Stimulated activated CD4-positive, alpha-beta T cell treated with anti-CD3 and anti-CD28 coated beads, Interleukin-1b, Interleukin-23, amount 100 ng/mL, for 24 hours (primary cell): ENCODE measurements at places on chromosomes 4 and X.

DNA sequence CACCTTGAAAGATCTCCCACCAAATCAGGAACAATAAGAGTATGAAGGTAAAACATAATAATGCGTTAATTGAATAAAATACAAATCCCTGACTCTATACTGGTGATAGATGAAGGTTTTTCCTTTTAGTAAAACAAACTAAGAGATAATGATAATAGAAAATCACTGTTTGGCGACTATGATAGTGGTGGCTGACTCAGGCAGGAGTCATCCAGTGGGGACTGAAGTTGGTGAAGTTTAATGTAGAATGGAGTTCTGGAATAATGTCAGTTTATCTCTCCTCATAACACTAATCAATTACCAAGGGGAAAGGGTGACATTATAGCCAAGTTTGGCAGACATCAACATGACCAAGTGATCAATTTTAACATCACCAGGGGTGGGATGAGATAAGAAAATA lies 21.3 kb downstream of the ABCG2 start:
- DNase-seq: no peak

GRCh38 chr4:138537731-138538490 lies 295.8 kb upstream of the SLC7A11 start:
- DNase-seq: no peak

GRCh38 chr4:43066415-43066814 lies 173.9 kb downstream of the GRXCR1 start:
- DNase-seq: no peak

DNA sequence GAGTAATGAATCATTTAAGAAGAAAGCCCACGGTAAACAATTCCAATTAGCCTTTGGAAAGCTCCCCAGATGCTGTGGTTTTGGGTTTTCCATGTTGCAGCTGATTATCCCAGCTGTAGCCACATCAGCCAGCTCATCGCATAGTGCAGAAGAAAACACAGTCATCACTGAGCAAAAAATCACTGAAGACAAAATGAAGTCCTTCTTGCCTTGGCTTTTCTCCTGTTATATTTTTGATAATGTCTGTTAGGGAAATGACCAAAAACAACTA lies 193.0 kb upstream of the C1QTNF7 start:
- DNase-seq: no peak

GRCh38 chr4:77582711-77583110 lies 22.9 kb upstream of the CXCL13 start:
- DNase-seq: no peak

- DNase-seq: no peak
These were observed 136.4 kb upstream of the GUCY1A1 start for GRCh38 chr4:155530290-155530689.

DNA sequence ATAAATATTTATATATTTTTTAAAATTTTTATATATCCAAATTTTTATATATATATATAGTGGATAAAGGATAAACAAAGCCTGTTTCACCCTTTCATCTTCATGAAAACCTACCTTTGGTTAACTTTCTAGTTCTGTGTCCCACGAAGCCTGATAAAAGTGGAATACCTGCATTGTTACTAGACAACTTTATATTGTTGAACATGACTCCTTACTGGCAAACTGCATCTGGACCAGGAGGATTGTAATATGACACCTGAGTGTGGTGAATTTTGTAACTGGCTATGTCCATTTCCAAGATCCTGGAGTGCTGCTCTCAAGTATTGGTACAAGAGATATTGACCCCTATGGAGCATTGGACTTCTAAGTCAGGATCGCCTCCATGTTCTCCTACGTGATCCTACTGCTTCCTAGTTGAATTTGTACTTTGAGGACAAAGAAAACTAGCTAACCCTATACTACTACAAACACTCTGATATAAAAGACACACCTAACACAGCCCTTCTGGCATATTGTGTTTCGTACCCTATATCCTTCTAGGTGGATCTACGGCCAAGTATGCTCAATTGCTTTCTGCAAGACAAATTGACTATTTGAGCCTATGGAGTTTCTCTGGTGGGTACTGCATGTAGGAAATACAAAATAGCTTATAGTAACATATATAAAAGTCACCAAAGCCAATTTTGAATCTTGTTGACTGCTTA lies 61.3 kb upstream of the PRRG1 start:
- DNase-seq: no peak

GRCh38 chr4:92825256-92825655 lies 521.5 kb downstream of the GRID2 start:
- DNase-seq: no peak

DNA sequence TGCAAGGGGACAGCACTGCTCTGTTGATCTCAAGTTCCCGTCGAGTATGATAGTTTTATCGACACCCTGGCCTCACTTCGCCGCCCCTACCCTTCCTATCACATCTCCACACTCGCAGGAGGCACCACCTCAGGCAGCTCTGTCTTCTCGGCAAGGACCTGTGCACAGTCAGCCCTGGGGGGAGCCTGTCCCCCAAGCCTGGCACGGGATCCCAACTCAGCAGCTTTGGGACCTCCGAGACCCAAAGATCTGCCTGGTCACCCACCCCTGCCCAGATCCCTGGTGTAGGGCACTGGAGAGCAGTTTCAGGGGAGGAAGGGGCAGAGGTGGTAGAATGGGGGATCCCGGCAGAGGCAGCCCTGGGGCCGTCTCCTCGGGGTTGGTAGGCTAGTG lies 18.0 kb upstream of the UBA1 start:
- no peak for DNase-seq

GRCh38 chr4:121299367-121299766 lies 81.5 kb downstream of the QRFPR start:
- DNase-seq: no peak

DNA sequence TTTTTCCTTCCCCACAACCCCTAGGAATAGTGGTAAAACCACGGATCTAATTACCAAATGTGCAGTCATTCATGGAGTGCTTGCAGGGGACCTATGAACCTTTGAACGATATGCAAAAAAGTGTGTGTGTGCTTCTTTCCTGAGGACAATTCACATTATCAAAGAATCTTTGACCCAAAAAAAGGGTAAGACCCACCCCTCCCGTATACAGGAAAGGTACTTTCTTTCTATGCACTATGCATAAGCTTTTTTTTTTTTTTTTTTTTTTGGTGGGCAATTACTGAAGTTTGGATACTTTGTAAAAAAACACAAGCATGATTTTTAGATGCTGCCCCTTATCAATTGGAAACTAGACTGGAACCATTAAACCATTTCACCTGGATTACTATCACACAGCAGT lies 31.4 kb downstream of the SPRY1 start:
- DNase-seq: no peak

GRCh38 chr4:73964862-73965611 lies 16.8 kb downstream of the PF4 start:
- no peak for DNase-seq

- DNase-seq: no peak
These were observed 68.9 kb downstream of the PCDH19 start for GRCh38 chrX:100341142-100341510.

DNA sequence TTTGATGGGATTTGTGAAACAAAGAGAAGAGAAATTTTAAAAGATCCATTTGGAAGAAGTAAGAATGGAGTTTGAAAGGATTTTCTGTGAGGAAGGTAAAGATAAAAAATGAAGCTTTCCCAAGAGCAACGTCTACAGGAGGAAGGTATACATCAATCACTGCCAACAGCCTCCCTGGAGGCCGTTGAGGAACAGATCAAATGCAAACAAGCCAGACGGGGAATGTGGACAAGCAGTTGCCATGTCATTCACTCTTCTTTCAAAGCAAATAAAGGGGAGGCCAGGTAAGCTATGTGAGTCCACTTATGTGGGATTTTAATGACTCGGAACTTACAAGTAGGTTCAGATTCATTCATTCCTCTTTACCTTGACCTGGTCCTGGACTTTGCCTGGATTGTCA lies 1020.5 kb upstream of the AGA start:
- DNase-seq: no peak

DNA sequence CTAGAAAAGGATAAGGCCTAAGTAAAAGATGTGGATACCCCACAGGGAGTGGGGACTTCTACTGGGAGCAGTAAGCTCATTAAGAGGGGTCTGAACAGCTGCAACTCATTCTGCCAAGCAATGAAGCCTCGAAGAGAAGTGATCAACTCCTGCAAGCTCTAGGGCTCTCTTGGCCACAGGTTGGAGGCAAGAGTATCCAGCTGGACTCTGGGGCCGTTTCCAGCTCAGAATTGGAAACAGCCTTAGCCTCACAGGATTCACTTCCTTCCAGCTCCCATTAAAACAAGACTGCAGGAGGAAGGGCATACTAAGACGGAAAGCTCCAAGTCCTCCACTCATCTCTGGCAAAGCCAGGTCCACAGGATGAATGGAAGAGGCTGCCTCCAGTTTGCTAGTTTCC lies 126.3 kb downstream of the ATG4A start:
- DNase-seq: no peak

- no peak for DNase-seq
These were observed 259.6 kb downstream of the UNC5C start for GRCh38 chr4:95289028-95289634.

DNA sequence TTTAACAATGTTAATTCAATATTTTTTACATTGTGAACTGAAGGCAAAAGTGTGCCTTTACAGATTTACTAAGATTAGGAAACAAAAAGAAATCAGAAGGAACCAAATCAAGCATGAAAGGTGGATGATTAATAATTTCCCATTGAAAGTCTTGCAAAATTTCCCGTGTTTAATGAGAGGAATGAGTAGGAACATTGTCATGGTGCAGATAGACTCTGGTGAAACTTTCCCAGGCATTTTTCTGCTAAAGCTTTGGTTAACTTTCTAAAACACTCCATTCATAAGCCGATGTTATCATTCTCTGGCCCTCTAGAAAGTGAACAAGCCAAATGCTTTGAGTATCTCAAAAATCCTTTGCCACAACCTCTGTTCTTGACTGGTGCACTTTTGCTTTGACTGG lies 1522.8 kb upstream of the PABPC4L start:
- DNase-seq: no peak

- DNase-seq: no peak
These were observed 30.4 kb downstream of the LAMTOR3 start for GRCh38 chr4:99863804-99864203.

- no peak for DNase-seq
These were observed 69.5 kb downstream of the RTL9 start for GRCh38 chrX:110428144-110428543.

DNA sequence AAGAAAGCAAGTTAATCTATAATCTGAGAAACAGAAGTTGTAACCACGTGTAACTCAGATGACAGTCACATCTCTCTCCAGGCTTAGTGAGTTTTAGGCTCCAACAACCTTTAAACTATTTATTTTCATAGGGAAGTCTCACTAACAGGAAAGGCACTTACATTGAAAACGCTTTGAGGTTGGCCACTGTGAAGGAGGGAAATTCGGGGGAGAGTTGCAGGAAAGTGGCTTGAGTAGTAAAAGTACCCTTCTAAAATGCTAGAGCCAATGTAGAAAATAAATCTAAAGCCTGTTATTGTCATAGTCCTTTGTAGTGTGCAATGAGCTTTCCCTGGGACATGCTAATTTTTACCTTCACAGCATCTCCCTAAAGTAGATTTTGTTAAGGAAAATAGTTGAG lies 995 bp upstream of the NFXL1 start:
- no peak for DNase-seq

DNA sequence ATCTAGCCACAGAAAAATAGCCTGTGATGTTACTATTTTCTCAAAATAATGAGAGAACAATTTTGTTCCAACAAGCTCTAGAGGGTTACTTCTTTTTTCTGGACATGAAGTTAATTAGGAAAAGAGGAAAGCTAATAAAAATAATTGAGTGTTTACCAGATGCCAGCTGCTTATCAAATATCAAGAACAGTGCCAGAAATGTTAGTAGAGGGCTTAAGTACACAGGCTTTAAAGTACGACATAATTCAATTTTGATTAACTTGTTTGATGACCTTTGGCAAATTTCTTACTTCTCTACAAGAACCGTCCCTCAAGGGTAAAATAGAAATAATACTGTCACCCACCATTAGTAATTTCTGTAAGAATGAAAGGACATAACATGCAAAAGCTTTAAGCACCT lies 977.0 kb downstream of the FSTL5 start:
- no peak for DNase-seq

GRCh38 chrX:45952030-45952429 lies 593.2 kb downstream of the ZNF674 start:
- no peak for DNase-seq

DNA sequence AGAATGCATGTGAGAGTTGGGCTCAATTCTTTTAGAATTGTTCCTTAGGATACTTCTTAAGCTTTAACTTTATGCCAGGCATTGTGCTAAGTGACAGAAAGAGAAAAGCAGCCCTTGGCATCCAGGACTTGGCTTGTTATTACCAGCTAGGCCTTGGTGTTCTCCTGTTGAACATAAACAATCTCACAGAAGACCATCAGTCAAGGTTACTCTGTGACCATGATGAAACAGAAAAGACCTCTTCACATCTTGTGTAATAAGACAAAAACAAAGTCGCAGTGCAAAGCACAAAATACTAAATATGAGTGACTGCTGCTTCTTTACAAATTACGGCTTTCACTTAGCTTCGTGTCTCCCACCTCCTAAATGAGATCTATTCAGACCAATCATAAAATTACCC lies 71.6 kb downstream of the CHIC2 start:
- no peak for DNase-seq

- DNase-seq: no peak
These were observed 124.1 kb downstream of the FHDC1 start for GRCh38 chr4:153060196-153060595.

- DNase-seq: no peak
These were observed 29.3 kb downstream of the CLCN3 start for GRCh38 chr4:169649545-169650226.

DNA sequence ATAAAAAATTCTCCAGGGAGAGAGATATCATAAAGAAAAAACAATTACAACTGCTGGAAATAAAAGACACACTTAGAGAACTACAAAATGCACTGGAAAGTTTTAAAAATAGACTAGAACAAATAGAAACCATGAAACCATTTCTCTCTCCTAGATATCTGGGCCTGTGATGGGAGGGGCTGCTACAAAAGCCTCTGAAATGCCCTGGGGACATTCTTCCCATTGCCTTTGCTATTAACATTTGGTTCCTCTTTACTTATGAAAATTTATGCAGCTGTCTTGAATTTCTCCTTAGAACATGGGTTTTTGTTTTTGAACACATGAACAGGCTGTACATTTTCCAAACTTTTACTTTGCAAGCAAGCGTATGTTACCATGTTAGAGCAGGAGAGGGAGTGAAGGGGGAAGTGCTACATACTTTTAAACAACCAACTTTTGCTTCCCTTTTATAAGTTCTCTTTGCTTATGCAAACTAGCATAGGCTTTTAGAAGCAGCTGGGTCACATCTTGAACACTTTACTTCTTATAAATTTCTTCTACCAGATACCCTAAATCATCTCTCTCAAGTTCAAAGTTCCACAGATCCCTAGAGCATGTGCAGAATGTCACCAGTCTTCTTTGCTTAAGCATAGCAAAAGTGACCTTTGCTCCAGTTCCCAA lies 47.9 kb upstream of the PACRGL start:
- no peak for DNase-seq

GRCh38 chr4:3827616-3828492 lies 61.7 kb downstream of the ADRA2C start:
- DNase-seq: no peak

- no peak for DNase-seq
These were observed 83.1 kb downstream of the MAGED1 start for GRCh38 chrX:51976503-51976902.
